Caco-2 (cell line): ENCODE measurements at places on chromosomes 7 and 10. TPM values are rescaled to one million over a fixed set of nuclear protein-coding genes. Genes with fewer than 3 reads are reported as not detected.

DNA sequence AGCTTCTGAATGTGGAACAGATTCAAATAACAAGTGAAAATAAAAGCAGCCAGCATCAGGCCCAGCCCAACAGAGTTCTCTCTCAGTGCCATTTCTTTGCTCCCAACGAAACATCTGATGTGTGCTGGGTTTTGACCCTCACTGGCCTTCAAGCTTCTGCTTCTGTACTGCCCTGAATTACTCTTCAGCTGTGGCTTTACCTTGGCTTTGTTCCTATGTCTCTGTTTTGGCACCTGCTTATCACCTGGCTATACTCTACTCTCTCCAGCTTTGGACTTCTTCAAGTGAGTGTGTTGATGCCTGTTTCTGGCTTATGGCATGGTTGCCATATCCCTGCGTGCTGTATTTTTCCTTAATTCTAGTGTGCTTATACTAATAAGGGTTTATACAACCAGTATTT is 768.3 kb downstream of the SORCS1 start:
- DNase-seq: no peak

- no peak for DNase-seq
Observed at GRCh38 chr10:70227548-70228320, 5.5 kb downstream of the PPA1 start.

GRCh38 chr10:36602374-36602773 is 523.0 kb upstream of the ANKRD30A start:
- no peak for DNase-seq

GRCh38 chr7:11895337-11895736 is 63.3 kb upstream of the THSD7A start:
- DNase-seq: no peak

GRCh38 chr7:47371733-47372368 is 210.1 kb downstream of the TNS3 start:
- DNase-seq: no peak

DNA sequence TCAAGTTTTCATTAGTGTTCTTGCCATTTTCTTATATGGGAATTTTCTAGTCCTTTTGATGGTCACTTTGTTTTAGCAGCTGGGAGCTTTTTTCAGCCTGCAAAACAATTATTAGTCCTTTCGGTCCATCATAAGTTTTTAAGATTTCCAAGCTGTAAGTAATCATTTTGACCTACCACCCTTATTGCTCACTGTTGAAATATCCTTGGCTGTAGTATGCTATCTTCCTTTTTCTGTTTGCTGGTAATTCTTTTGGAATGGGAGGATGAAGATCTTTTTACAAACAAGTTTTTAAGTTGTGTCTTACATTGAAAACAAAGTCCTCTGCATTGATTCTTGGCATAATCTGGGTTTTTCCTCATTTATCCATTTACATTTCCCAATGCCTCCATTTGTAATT is 24.0 kb downstream of the BZW2 start:
- no peak for DNase-seq

DNA sequence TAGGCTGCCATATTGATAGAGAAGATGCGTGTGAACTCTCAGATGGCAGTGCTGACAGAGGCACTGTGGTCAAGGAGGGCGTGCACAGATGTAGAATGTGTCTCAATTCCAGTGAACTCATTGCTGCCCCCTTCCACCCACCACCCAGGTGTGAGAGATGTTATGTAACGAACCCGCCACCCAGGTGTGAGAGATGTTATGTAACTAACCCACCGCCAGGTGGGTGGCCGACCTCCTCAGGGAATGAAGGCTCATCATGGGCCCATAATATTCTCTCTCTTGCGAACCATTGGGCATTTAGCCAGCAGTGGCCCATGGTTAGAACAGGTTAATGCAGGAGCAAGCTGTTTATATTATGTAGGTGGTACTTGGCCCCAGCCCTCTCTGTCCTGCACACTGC is 140.4 kb upstream of the MTPN start:
- no peak for DNase-seq

The EPHA1 gene
- 66.6 and 69.2 TPM in 2 replicates for total RNA-seq

The CSGALNACT2 gene
- total RNA-seq: 5.0 and 6.4 TPM in 2 replicates

The ELFN1 gene
- 2.3 TPM in 2 replicates for total RNA-seq
